Nephron progenitor cell (in vitro differentiated cells): ENCODE measurements at places on chromosomes 11 and 22.

GRCh38 chr22:23414727-23415489, 165.2 kb downstream of the IGLL1 start:
- H3K27me3 ChIP-seq = no peaks in the 10 kb centered on the region
- no peak overlapping the region for H3K4me3 ChIP-seq
- no peak for DNase-seq
- no peak overlapping the region for H3K27ac ChIP-seq

DNA sequence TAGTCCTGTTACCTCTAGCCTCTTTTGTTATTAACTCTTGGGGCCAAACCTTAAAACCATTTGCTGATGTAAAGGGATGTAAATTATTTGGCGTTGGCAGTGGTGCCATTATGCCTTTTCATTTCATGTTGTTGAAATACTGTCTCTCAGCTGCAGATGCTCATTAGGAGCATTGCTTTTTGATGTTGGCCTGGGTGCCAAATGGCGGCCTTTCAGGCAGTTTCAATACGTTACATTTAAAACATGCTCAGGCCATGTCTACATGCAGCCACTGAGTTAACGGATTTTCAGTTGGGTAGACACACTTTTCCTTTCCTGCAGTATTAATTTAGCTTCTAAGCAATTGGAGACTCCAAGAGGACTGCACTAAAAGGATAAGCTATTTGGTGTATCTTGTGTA, 5.3 kb downstream of the NCAM1 start:
- H3K27me3 ChIP-seq = peaks cover 3% of the 10 kb centered on the region
- DNase-seq = no peak
- no peaks in the 10 kb centered on the region for H3K36me3 ChIP-seq
- peaks cover 45% of the 10 kb centered on the region for H3K4me1 ChIP-seq
- H3K27ac ChIP-seq = no peak overlapping the region
- no peak overlapping the region for H3K4me3 ChIP-seq

DNA sequence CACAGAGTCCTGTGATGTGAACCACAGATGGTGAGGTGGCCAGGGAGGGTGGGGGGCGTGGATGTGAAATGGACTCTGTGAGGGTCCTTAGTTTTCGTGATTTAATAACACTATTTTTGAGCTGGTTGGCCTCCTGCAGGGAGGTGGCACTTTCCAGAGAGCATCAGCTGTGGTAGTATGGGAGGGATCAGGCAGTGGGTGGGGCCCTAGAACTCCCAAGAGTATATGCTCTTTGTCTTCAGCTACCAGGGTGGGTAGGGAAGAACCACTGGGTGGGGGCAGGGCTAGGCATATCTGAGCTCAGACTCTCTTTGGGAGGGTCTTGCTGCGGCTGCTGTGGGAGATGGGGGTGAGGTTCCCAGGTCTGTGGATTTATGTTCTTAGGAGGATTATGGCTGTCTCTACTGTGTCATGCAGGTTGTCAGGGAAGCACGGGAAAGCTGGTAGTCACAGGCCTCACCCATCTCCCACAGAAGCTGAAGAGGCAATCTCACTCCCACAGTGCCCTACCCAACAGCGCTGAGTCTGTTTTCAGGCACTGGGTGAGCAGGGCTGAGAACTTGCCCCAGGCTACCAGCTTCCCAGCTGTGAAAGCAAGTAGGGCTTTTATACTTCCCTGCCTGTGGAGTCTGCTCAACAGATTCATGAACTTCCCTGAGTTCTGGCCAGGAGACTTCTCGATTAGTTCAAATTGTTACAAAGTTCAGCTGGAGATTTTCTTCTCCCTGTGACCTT, 47.9 kb upstream of the SNX19 start:
- H3K36me3 ChIP-seq = no peaks in the 10 kb centered on the region
- DNase-seq = no peak
- no peak overlapping the region for H3K4me3 ChIP-seq
- no peak overlapping the region for H3K27ac ChIP-seq
- peaks cover 20% of the 10 kb centered on the region for H3K27me3 ChIP-seq

DNA sequence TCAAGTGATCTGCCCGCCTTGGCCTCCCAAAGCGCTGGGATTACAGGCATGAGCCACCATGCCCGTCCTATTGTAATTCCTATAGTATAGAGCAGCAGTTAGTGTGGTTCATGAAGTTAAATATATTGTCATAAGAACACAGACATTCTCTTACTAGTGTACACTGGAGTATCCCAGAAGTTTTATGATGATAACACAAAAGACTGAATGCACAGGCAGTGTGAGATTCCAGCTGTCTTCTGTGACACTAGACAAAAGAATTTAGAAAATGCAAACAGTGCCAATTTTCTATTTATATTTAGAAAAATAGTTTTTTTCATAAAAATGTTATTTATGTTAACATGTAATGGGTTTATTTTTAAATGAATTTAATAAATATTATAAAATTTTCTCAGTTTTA, 39.4 kb upstream of the RBX1 start:
- H3K27ac ChIP-seq = peak overlapping the region; percentile 27
- H3K27me3 ChIP-seq = no peaks in the 10 kb centered on the region
- H3K4me1 ChIP-seq = no peaks in the 10 kb centered on the region
- peaks cover 67% of the 10 kb centered on the region for H3K36me3 ChIP-seq
- no peak overlapping the region for H3K4me3 ChIP-seq

GRCh38 chr22:29701155-29701999, 18.4 kb upstream of the CABP7 start:
- H3K4me3 ChIP-seq = no peak overlapping the region
- H3K36me3 ChIP-seq = peaks cover 6% of the 10 kb centered on the region
- H3K27ac ChIP-seq = no peak overlapping the region
- peaks cover 71% of the 10 kb centered on the region for H3K27me3 ChIP-seq

DNA sequence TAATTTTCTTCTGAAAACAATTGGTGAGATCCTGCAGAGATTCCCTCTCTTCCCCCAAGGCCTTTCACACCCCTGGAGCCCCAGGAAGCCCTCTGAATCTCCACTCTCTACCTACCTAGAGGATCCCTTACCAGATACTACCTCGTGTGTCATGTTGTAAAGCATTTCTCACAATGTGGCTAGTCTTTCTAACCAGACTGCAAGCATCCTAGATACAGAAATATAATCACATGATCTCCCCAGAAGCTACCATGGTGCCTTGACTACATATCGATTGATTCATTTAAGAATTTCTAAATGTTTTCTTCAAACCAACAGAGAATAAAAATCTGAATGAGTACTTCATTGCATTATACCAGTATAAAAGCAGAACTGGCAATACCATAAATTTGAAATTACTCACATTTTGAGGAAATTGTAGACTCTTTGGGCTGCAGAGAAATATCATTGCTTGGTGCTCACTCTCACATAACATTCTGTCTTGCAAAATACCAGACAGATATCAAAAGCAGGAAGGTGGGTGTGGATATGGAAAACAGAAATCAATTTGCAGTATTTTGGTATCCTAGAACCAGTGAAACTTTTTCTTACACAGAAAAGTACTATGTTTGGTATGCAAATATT, 113.5 kb downstream of the MAML2 start:
- DNase-seq = no peak
- peaks cover 18% of the 10 kb centered on the region for H3K4me1 ChIP-seq
- H3K4me3 ChIP-seq = no peak overlapping the region
- H3K27ac ChIP-seq = no peak overlapping the region
- H3K36me3 ChIP-seq = peaks cover 42% of the 10 kb centered on the region
- no peaks in the 10 kb centered on the region for H3K27me3 ChIP-seq

GRCh38 chr11:3894128-3894731, 38.8 kb downstream of the STIM1 start:
- H3K27me3 ChIP-seq = peaks cover 5% of the 10 kb centered on the region
- no peak for DNase-seq
- H3K4me1 ChIP-seq = peaks cover 6% of the 10 kb centered on the region
- H3K4me3 ChIP-seq = no peak overlapping the region
